ENCODE measurements at places on chromosomes 7 and 10.

GRCh38 chr10:128172756-128173155, 46.5 kb upstream of the MKI67 start:
- DNase-seq, result no peak

DNA sequence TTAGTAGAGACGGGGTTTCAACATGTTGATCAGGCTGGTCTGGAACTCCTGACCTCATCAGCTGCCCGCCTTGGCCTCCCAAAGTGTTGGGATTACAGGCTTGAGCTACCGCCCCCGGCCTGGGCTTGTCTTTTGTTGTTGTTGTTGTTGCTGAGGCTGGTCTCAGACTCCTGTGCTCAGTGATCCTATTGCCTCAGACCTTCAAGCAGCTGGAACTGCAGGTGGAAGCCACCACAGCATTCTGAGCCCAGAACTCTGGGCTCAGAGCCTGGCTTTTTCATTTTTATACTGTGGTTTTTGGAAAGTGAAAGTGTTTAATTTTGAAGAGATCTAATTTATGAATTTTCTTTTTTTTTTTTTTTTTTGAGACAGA, 16.2 kb upstream of the DNAJB6 start:
- DNase-seq, result no peak

DNA sequence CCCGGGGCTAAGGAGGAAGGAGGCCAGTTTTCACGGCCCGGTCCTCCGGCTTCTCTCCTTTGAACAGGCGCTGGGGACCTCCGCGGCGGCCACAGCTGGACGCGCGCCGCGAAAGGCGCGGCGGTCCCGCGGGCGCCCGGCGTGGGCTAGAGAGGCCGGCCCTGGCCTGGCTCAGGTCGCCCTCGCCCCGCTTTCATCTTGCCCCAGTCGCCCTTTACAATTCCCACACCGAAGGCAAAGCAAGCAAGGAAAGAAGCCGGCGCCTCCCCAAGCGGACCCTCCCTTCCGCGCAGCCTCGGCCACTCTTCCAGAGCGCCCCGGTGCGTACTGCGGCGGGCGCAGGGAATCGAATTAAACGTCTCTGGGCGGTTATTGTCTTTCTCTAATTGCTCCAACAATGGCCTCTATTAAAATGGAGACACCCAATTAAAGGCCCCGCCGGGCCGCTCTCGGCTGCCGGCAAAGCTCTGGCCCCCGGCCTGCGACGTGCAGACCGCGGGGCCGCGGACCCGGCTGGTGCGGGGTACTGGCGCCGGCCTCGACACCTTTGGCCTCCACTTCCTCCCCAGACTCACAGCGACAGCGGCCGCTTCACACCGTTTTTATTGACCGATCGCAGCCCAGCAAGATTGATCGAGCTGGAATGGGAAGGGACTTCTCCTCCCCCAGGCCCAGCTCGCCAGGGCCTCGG, 4.5 kb upstream of the GATA3 start:
- no peak for DNase-seq

DNA sequence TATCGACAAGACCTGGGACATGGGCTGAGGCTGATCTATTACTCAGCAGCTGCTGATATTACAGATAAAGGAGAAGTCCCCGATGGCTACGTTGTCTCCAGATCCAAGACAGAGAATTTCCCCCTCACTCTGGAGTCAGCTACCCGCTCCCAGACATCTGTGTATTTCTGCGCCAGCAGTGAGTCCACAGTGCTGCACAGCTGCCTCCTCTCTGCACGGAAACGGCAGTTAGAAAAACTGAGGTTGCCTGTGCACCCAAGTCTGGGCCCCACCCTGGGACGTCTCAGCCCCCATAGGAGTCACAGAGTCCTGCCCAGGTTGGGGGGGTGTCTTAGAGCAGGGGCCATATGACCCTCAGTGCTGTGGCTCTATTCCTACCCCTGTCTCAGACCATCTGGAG, 167.4 kb upstream of the PRSS58 start:
- no peak for DNase-seq

- no peak for DNase-seq
Observed at GRCh38 chr10:23186697-23187096, 5.4 kb upstream of the PTF1A start.
